Subcutaneous adipose tissue (tissue), 4 donors: ENCODE measurements at places on chromosomes 7 and 10. TPM values are rescaled to one million over a fixed set of nuclear protein-coding genes. Genes with fewer than 3 reads are reported as not detected.

MYL7 gene
- not detected for total RNA-seq

CPA2 gene
- total RNA-seq, result not detected

ELOVL3 gene
- 2.9 TPM for total RNA-seq

CNNM1 gene
- 0.22 TPM for total RNA-seq

CFAP46 gene
- total RNA-seq, result not detected

KIF5B gene
- 102 TPM for total RNA-seq

SPRN gene
- not detected for total RNA-seq

WNT8B gene
- not detected for total RNA-seq

MBL2 gene
- total RNA-seq, result not detected

MYO3A gene
- not detected for total RNA-seq

NUPR2 gene
- total RNA-seq, result not detected

DEPP1 gene
- 437 TPM for total RNA-seq

H2BK1 gene
- total RNA-seq, result not detected

OGA gene
- total RNA-seq, result 205 TPM

TPST1 gene
- 20.7 TPM for total RNA-seq

COX19 gene
- 13.9 TPM for total RNA-seq

NCF1 gene
- total RNA-seq, result 4.7 TPM

PLCE1 gene
- total RNA-seq, result 7.5 TPM

TLX1 gene
- total RNA-seq, result not detected

NKX6-2 gene
- not detected for total RNA-seq

GNAT3 gene
- not detected for total RNA-seq

LBX1 gene
- not detected for total RNA-seq

BPGM gene
- 11.1 TPM for total RNA-seq

TMEM184A gene
- not detected for total RNA-seq

CALCR gene
- total RNA-seq, result 0.34 TPM
